ENCODE measurements at places on chromosomes 4 and X.

DNA sequence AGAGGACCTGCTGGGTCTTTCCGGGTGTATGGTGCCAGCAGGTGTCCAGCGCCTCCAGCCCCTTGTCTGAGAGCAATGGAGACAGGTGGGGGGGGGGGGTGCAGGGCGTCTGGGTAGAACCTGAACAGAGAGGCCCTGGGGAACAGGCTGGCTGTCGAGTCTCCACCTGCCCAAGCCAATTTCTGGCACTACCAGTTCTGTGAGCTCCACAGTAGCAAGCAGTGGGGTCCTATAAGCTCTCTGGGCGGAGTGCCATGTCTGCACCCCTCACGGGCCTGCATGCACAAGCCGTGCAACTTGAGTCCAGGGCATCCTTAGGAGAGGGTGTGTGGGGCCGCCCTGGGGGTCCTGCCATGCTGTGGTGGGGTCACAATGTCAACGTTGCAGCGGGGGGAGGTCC is 10.1 kb upstream of the FGFR3 start:
- no peak for DNase-seq

DNA sequence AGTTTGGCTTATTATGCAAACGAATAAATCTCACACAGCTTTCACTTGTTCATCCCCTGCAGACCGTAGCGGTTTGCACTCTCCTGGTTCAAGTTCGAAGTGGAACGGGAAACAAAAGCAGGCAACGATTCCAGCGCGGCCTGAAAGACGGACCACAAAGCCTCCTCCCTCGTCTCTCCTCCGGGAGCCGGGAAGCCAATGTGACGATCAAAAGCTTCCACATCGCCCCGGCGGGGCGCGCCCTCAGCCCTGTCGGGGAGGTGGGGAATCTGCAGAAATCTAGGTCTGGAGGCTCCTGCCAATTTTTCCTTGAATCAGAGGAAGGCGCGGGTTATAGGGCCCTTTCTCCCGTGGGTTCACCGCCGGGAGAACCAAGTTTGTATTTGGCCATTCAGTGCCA is 16.9 kb upstream of the ZIC3 start:
- DNase-seq = no peak

- DNase-seq = no peak
Observed at GRCh38 chrX:93741811-93742210, 67.8 kb downstream of the FAM133A start.

DNA sequence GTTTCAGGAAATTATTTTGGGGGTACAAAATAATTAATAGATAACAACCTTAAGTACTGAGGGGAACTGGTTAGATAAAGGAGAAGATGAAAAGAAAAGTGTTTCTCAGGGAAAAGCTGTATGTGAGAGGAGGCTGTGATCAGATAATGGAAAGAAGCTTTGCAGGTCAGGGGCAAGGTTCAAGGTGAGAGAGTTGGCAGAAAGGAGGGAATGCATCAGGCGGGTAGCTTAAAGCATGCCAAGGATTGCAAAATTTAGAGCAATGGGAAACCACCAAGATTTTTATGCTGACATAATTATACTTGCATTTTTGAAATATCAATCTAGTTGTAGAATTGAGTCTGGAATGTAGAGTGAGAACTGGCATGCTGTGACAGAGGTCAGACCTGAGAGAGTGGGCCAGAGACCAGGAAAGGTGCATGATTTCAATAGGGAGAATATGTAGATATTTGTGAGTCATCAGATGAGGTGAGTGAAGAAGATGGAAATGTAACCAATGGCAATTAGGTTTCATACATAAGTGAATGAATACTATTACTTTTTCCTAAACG is 508.7 kb downstream of the TRIML1 start:
- DNase-seq = no peak

DNA sequence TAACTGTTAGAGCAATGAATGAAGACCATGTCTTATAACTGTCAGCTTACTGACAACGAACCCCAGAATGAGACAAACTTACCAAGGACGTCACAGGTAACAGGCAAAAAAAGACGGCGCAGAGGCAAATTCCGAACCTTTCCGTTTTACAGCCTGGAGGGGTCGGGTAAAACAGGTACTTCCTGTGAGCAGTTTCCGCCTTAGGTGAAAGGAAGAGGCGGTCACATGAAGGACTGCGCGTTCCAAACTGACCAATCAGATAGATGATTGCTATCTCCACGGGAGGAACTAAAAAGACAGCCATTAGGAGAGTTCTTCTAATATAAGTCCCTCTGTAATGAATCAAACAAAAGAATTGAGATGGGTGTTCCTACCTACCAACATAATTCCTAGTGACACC is at the start of gene COX7B2:
Gene COX7B2, minus strand, starts transcription at position 168 of the 400 bp plus-strand sequence. CDS start 174,053 bp downstream, outside the sequence.
- no peak for DNase-seq

- no peak for DNase-seq
Observed at GRCh38 chr4:32499171-32499570, 1779.0 kb downstream of the PCDH7 start.

DNA sequence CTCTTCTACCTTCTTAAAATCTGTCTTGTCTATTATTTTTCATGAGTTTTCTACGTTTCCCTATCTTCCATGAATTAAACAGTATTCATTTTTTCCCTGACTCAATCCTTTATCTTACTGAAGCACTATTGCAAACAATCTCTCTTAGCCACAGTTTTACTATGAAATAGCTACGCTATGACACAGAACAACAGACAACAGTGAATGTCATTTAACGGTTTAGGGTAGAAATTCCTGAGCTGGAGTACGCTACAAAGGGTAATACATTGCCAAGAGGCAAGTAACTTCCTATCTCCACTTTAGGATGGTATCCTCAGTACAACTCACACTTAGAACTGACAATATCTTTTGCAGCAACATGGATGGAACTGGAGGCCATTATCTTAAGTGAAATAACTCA is 552.6 kb downstream of the INPP4B start:
- DNase-seq = no peak

DNA sequence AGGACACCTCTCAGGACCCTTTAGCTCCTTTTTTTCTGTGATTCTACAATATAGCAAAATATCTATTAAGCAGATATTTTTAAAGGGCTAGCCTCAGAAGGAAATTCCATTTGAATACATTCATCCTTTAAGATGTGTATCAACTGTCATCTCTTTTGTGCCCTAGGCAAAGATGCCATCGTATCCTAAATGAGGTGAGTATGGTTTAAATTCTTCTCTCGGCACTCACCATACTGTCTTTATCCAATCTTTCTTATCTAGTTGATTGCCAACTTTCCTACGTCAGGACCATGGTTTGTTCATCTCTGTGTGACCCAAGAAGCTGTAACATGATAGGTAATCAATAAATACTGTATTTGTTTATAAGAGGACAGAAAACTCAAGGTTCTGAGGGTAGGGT is 176.0 kb downstream of the LDB2 start:
- no peak for DNase-seq

- DNase-seq = no peak
Observed at GRCh38 chr4:77650787-77651186, 45.2 kb downstream of the CXCL13 start.

- DNase-seq = no peak
Observed at GRCh38 chrX:5474282-5474681, 754.4 kb downstream of the NLGN4X start.

GRCh38 chr4:184234155-184234554 is 16.5 kb upstream of the ENPP6 start:
- no peak for DNase-seq

- no peak for DNase-seq
Observed at GRCh38 chrX:136828830-136829229, 48.1 kb upstream of the ARHGEF6 start.

DNA sequence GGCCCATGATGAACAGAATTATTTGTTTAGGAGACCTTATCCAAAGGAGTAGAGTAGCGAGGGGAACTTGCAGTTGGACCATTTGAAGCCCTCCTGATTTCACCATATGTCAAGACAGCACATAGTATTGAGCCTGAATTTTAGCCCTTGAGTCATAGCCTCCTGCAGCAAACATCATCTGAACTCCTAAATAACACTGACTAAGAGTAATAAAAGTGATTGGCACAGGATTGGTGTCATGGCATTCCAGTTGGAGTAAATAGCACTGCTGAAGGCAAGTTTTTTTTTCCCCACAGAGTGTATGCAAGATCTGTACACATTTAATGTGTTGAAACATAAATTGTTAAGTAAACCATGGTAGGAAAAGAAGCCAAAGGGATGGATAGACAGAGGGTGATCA is 89.0 kb downstream of the COMMD8 start:
- no peak for DNase-seq

- no peak for DNase-seq
Observed at GRCh38 chrX:65667157-65667502, 324 bp upstream of the MSN start.

Measured in NCI-H187 (cell line).